ENCODE measurements at places on chromosomes 1 and 21.

DNA sequence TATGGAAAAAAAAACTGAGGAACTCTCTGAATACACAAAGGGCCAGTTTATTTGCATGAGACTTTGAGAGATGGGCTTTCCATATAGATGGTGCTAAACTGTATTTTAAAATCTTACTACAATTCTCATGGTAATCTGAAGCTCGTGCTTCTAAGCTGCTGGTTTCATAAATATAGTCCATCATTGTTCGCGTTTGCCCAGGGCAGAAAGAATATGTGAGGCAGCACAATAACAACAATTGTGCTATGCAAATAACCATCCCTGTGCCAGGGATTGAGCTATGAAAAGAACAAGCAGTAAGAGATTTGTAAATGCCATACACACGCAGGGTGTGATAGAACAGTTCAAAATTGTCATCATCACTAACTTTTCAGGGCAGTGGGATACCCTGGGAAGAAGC lies 4.9 kb upstream of the EPS15 start:
- DNase-seq = no peak

- no peak for DNase-seq
Observed at GRCh38 chr1:168836469-168836868, 107.5 kb upstream of the DPT start.

- DNase-seq = no peak
Observed at GRCh38 chr1:159168043-159168442, 3.4 kb upstream of the CADM3 start.

GRCh38 chr21:32888971-32889370 lies 117.4 kb upstream of the PAXBP1 start:
- DNase-seq = no peak

- no peak for DNase-seq
Observed at GRCh38 chr1:117600966-117601365, 4.9 kb upstream of the TENT5C start.

DNA sequence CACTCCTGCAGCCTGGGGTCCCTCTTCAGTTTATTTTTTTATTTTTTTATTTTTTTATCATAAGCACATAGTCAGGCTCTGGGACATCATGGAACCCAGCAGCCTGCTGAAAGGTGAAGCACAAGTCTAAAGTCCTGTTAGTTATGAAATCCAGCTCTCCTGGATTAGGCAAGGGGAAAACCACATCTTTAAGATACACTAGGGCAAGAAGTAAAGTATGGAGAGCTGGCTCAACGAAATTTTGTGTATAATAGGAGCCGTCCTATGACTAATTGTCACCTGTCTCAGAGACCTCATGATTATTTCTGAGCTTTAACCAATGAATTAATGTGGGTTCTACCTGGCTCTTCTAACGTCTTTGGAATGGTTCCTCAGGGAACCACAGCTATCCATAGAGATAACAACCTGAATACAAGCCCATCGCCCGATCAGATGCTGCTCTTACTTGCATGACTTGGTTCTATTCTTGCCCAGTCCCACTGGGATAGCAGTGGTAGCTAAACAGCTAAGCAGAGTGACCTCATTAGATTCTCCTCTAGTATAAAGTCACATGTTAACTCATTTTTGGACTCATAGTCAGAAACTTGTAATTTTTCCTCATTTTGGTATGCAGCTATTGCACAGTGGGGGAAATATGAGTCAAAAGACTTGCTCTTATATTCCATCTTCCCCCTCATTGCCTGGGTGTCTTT lies 122.7 kb downstream of the LMO4 start:
- no peak for DNase-seq
